ENCODE measurements at places on chromosomes 4 and X.
A peak's percentile ranks its signal among the peaks of the same experiment; 100 is the strongest.

GRCh38 chr4:87511500-87511899 is 17.7 kb downstream of the SPARCL1 start:
- no peak for DNase-seq

DNA sequence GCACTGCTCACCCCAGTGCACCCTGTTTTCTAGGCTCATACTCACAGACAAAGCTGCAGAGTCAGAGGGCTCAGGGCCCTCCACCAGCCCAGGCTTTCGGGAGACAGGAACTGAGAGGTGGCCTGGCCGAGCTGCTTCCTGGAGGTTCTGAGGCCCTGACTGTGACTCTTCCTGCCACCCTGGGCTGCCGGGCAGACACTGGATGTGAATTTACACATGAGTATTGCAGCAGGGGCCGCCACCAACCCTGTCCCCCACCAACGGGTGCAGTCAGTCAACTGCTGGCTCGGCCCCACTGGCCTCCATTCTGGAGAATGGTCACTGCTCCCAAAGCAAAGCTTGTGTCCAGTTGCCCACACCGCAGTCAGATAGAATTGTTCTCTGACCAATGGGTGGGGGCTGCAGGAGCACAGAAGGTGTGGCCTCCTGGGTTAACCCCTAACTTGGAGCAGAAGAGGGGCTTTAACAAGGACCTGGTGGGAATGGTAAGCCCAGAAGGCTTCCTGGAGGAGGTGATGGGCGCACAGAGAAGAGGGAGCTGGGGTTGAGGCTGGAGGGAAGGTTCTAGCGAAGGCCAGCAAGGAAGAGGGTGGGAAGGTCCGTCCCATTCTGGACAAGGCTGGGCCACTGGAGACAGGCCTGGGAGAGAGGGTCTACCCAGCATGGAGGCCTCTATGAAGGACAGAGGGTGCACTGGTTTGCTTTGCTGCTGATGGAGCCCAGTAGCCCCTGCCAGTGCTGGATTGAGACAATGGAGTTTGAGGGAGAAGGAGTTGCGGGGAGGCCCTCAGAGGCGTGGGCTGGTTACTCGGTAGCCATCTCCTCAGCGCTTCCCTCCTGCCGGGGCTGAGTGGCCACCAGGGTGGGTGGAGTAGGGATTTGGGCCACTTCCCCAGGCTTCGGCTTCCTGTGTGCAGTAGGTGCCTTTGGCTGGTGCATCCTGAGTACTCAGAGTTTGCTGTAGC is 135.3 kb downstream of the CPZ start:
- no peak for DNase-seq

GRCh38 chr4:150217192-150217591 is 138.9 kb downstream of the DCLK2 start:
- peak; percentile 24 for DNase-seq

DNA sequence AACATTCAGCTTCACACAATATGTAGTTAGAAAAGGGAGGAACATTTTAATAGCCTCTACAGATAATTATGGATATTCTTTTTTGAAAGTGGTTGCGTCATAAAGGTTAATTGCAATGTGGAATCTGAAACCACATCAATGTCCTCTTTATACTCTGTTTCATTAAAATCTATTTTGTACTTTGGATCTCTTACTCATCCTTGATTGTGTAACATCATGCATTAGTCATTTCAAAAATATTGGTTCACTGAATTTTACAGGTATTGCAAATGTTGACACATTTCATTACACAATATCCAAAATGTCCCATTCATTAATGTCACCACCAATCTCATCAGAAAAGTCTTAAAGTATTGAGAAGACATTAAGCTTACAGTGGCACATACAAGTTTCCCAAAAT is 62.7 kb upstream of the USP9X start:
- no peak for DNase-seq

DNA sequence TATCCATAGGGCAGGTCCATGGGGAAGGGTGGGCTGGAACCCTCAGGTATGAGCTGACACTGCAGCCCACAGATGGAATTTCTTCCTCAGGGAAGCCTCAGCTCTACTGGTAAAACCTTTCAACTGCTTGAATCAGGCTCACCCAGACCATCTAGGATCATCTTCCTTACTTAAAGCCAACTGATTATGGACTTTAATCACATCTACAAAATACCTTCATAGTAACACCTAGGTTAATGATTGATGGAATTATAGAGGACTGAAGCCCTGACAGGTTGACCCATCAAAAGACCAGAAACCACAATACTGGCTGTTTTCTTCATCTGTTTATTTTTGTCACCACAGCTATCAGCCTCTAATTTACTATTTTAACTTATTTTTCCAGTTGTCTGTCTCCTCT is 188.9 kb upstream of the BOD1L1 start:
- no peak for DNase-seq

GRCh38 chr4:88107406-88108107 is 50.9 kb downstream of the ABCG2 start:
- DNase-seq, result no peak

GRCh38 chrX:39752815-39753214 is 344.9 kb downstream of the BCOR start:
- no peak for DNase-seq

GRCh38 chrX:16873106-16873505 is 2.9 kb upstream of the RBBP7 start:
- DNase-seq, result no peak

GRCh38 chrX:40167233-40167849 is 69.6 kb upstream of the BCOR start:
- DNase-seq, result no peak

DNA sequence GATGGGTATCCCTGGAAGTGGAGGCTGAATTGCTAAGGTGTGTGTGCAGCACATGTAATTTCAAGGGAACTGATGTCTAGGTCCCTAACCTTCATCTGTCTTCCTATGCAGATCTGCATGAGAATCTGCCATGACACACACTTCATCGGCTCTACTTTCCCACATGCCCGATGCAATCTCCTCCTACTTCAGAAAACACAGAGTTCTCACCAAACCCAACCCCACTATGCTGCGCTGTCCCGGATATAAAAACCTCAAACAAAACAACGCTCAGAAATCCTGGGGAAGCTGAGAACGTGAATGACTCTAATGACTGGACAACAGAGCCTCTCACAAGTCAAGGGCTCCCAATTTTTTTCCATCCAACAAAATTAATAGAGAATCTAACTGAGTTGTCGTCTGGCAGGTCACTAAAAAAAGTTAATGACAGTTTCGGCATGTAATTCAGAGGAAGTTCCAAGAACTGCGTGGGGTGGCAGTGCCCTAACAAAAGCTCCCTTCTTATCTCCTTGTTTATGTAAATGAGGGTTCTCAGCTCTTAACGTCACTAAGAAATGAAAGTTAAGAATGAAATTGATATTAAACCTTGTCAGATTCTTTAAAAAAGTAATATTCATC is 39.0 kb downstream of the STX18 start:
- DNase-seq, result no peak

DNA sequence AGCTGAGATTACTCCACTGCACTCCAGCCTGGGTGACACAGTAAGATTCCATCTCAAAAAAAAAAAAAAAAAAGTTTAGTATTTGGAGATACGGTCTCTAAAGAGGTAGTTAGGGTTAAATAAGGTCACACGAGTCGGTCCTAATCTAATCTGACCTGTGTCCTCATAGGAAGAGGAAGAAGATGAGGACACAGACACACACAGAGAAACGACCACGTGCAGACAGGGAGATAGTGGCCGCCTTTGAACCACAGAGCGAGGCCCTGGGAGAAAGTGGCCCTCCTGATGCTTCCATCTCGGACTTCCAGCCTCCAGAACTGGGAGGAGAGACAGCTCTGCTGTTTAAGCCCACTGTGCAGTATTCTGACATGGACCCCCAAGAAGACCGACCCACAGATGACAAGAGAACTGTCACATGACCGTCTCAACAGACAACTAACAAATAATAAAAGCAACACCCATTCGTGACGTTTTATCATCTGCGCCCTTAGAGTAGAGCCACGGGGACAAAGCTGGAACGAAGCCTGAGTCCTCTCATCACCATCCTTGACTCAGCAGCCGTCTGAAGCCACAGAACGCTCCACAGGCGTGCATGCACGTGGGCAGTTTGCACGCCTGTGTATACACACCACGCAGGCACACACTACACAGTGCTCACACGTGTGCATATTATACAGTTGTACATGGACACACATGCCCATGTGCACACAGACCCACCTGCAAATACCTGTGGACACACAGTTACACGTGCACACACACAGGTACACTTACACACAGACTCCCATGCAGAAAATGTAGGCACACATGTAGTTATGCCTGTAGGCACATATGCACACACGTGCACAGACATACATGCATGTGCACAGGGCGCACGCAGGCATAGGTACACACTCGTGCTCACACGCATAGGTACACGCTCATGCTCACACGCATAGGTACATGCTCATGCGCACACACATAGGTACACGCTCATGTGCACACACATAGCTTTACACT is 51.7 kb downstream of the FAM53A start:
- no peak for DNase-seq

DNA sequence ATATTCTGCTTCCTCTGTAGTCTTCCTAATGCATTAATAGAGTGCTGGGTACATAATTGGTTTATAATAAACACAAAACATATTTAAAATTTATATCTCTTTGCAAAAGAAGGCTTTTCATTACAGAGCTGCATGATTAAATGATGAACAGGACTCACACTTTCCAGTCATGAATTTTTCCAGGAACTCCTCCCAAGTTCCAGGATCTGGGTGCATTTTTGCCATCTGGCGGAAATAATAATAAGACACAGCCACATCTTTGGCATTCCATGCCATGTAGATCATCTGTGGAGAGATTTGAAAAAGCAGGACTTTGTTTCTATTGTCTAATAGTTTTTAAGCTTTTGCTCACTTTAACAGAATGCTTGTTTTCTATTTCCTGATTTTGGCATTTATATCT is 40.2 kb upstream of the SULT1B1 start:
- no peak for DNase-seq

- DNase-seq, result no peak
Measured at GRCh38 chr4:66653937-66654336, 891.4 kb downstream of the CENPC start.

GRCh38 chr4:189838821-189839497 is 101.7 kb upstream of the FRG1 start:
- DNase-seq, result no peak
